Stimulated activated CD8-positive, alpha-beta memory T cell treated with anti-CD3 and anti-CD28 coated beads, Interleukin-4, amount 100 ng/mL, for 1 hour (primary cell): ENCODE measurements at places on chromosomes 2 and 18.

- DNase-seq = no peak
Observed at GRCh38 chr2:173021939-173022371, 53.7 kb upstream of the MAP3K20 start.

DNA sequence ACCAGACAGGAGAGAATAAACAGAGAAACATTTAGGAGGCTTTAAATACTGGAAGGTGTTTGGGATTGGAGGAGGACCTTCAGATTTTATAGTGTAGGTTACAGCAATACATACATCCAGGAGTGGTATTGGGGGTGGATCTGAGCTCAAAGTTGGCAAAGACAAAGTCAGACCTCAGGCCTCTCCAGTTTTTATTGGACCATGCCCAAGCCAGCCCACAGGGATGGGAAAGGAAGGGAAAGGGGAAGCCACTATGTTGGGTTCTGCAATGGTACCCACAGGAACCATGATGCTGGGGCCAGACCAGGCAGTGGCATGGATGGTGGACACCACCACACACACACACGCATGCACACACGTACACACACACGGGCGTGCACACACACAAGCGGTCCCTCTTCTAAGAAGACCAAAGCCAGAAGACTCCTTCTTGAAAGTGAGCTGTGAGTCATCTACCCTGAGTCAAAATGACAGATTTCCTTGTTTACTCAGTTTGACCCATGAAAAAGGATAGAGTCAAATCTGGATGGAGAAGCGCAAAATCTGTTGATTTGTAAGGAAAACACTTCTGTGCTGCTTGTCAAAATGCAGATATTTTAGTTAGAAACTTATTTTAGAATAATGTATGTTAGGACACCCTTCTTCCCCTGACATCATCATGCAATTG lies 87.9 kb downstream of the TRABD2A start:
- DNase-seq = no peak

- DNase-seq = no peak
Observed at GRCh38 chr2:3192920-3193319, 184.7 kb downstream of the EIPR1 start.

DNA sequence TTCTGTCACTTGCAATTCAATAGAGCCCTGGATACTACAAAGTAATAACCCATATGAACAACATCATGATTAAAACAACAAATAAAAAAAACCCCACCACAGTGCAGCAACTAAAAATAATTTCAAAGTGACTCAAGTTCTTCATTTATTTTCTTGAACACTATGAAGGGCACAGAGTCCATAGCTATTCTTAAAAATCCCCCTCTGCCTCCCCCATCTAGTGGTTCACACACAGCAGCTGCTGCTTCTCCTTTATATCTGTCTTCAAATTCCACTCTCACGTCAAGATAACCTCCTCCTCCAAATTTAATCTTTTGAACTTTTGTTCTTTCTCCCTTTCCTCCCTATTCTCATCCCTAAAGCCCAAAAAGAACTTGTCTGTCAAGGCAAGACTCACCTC lies 591.3 kb downstream of the ZEB2 start:
- no peak for DNase-seq

GRCh38 chr2:176493226-176493825 lies 224.1 kb downstream of the MTX2 start:
- no peak for DNase-seq

- no peak for DNase-seq
Observed at GRCh38 chr2:174972924-174973323, 32.3 kb downstream of the CHN1 start.
